Cortex of kidney (tissue), 1 donor: ENCODE measurements at places on chromosomes 2 and 18.

- no peak for DNase-seq
Measured at GRCh38 chr2:5285872-5286769, 406.1 kb upstream of the SOX11 start.

DNA sequence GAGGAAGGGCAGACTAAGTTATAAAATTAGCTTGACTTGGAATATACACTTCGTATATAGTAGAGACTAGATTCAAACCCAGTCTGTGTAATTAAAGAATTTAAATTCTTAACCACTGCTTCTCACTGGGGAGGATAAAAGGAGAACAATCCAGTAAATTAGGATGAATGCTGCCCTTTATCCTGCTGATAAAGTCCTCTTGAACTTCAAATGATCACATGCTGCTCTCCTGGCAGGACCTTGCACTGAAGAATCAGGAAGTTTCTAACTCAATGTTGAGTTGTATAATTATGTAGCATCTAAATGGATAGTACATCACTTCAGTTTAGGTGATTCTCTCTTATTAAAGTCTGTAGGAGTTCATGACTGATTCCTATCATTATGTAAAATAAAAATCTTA lies 1179.7 kb downstream of the DSC3 start:
- no peak for DNase-seq

GRCh38 chr2:189641590-189641989 lies 19.7 kb upstream of the ASNSD1 start:
- no peak for DNase-seq

GRCh38 chr2:34011684-34012083 lies 412.6 kb upstream of the FAM98A start:
- DNase-seq: no peak

DNA sequence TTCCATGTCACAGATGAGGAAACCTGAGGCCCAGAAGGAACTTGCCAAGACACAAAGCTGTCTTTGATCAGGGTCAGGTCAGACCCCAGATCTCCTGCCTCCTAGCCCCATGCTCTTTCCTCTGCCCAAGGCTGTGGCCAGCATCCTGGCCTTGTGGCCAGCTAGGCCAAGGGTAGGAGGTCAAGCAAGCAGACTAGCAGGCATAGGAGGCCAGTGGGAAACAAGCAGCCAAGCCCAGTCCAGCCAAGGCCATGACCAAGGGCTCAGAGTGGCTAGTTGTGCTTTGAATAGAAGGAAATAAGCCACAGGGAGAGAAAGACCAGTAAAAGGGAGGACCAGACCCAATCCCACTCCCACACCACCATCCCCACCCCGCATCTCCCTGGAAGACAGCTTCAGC lies 30.4 kb downstream of the KCNK3 start:
- DNase-seq: no peak

DNA sequence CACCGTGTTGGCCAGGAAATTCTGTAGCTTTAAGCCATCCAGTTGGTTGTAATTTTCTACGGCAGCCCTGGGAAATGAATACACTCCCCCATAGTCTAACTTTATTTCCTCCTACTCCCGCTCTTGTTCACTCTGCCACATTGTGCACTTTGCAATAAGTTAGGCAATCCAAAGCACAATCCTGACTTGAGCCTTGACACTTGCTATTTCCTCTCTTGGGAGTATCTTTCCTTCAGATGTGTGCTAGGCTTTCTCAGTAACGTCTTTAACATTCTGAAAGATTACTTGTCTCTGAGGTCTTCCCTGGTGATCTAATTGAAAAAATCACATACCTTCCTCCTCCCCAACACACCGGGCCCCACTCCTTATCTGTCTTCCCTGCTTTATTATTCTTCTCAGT lies 65.9 kb upstream of the RAB27B start:
- no peak for DNase-seq

GRCh38 chr2:234564699-234565098 lies 67.8 kb upstream of the ARL4C start:
- DNase-seq: no peak

GRCh38 chr2:74427551-74427950 lies 6.0 kb downstream of the WDR54 start:
- no peak for DNase-seq

DNA sequence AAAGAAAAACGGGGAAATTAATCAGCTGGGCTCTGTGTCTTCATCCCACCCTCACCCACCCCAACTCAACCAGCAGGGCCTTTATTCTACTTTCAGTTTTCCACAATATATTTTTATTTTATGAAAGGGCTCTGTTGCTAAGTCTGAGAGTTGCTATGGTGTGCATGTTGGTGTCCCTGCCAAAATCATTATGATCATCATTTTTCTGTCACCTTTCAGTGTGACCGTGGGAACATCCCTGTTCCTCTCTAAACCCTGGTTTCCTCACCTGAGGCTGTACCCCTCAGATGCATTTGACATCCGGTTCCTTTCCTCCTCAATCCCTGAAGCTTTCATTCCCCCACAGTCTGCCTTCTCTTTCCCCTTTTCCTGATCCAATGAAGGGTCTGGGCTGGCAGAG lies 180.5 kb downstream of the ZFP36L2 start:
- no peak for DNase-seq

GRCh38 chr2:111633643-111634042 lies 250.3 kb downstream of the ANAPC1 start:
- DNase-seq: no peak

DNA sequence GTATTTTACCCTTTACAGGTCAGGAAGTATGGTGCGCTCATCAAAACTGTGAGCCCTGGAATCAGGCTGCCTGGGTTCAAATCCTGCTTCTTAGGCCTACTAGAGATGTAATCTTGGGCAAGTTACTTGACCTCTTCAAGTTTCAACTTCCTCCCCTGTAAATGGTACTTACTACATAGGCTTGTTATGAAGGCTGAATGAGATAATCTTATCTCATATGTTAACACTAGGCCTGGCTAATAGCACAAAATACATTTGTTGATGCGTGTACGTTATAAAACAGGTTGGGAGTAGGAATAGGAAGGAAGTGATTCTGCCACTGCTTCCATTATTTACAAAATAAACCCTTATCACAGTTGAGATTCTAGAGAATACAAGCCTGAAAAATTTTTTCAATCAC lies 1.7 kb upstream of the RFTN2 start:
- DNase-seq: no peak

GRCh38 chr2:20484810-20485611 lies 38.1 kb downstream of the RHOB start:
- no peak for DNase-seq

- no peak for DNase-seq
Measured at GRCh38 chr18:46468426-46469180, 188.4 kb downstream of the LOXHD1 start.

GRCh38 chr2:179562330-179562885 lies 297.8 kb upstream of the SESTD1 start:
- DNase-seq: no peak

DNA sequence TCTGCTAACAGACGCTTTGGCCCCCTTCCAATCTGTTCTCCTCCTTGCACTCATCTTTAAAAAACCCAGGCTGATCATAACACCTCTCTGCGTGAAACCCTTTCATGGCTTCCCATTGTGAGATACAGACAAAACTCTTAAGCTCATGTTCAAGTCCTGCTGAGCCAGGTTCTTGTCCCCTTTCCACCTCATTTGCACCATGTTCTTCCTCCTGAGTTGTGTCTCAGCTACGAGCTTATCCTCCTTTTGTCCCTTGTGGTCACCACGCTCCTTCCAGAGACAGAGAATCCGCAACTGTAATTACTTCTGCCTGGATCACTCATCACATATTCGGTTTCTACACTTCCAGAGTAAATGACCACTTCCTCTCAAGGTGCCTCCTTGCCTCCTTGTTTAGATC lies 238.8 kb downstream of the ACTR3 start:
- DNase-seq: no peak

- DNase-seq: no peak
Measured at GRCh38 chr18:67510831-67511230, 5.7 kb downstream of the DSEL start.

DNA sequence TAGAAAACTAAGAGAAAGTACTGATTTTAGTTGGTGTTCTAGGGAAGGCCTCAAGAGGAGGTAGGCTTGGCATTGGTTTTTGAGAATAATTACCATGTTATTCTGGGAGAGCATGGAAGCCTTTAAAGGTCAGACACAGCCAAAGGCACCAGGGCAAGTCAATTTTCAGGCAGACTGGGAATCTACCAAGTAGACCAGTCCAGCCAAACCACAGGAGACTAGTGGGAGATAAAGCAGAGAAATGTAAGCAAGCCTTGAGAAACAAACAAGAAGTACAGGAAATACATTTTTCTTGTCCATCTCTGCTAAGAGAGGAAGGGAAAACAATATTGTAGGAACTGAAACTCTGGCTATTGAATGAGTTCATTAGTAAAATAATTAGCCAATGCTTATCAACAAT lies 5.5 kb upstream of the CCDC68 start:
- no peak for DNase-seq

DNA sequence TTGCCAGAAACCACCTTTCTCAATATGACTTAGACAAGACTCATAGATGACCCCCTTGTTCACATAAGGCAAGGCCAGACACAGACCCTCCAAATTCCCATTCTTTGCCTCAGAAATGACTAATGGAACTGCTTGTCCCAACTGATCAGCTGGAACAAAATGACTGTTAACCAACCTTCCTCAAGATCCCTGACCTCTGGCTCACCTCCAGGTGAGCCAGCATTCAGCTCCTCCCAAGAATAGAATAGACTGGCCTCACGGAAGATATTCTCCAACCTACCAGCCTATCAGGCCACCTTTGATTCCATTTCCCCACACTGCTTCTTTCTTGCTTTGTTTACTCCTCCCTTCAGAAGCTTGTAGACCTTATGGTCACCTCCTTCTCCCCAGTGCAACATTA lies 195.7 kb upstream of the VWC2L start:
- no peak for DNase-seq

GRCh38 chr2:97745474-97746174 lies 32.2 kb downstream of the ZAP70 start:
- no peak for DNase-seq

DNA sequence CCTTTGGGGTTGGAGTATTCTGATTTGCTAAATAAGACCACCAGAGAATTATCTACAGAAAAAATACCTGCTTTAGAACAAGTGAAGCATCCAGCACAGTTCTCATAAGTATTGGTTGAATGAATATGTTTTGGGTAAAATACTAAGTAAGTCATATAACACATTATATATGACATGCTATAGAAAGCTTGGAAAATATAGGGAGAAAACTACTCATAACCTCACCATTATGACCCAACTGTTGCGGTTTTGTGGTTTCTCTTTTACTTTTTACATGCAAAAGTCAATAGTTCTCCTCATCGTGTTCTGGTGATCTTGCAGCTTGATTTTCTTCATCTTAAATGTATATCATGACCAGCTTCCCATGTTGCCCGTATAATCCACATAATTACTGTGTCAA lies 66.2 kb downstream of the DIPK1C start:
- DNase-seq: no peak
